ENCODE measurements at places on chromosomes 1 and 21. TPM values are rescaled to one million over a fixed set of nuclear protein-coding genes. Genes with fewer than 3 reads are reported as not detected.

- no peak for DNase-seq
These were observed 44.8 kb downstream of the PRDM15 start for GRCh38 chr21:41834252-41834925.

- DNase-seq = peak; percentile 73
These were observed 2.5 kb upstream of the MX2 start for GRCh38 chr21:41359286-41359685.

DNA sequence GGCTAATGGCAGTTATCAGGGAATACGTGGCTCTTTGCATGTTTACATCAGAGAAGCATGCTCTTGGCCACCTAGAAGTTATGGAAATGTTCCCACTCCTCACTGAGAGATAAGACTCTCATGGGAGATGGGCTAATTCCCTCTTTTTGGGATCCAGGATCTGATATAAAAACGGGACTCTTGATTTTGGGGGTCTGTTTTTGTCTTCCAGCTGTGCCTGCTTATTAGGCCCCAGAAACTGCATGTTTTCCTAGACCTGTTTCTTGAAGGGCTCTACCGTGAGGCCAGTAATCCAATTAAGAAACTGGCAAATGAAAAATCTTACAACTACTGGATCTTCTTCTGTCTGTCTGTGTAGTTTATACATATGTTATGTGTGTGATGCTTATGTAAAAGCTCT lies 47.0 kb upstream of the PTCH2 start:
- DNase-seq = no peak

The PCAT6 gene
- 3.8 TPM for total RNA-seq
